HL-60 (cell line): ENCODE measurements at places on chromosomes 11 and 22.

DNA sequence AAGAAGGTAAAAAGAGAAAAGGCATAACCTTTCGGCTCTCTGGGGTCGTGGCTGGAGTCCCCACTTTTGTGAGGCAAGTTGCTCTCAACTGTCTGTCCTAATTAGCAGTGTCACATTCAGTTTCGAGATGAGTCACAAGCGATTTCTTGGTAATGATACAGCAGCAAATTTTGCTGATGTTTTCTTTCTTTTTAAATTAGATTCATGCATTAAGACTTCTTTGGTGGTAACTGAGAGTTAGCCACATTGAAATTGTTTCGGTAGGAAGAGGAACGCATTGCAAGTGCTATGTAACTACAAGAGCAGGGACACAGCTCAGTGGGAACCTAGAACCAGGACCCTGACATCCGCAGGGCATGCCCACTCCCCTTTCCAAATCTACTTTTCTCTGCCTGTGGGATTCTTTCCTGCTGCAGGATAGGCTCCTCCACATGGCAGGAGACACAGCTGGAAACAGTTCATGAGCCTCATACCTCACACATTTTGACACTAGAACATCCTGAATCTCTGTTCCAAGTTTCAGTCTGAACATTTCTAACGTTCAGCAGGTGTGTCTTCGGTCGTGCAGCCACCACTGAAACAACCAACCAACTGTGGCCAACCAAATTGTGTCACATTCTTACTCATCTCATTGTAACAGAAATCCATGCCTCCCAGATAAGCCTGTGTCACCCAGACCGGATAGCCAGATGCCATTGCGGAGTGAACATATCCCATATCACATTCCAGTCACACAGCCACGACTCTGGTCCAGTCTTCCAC lies 987.6 kb downstream of the NTM start:
- DNase-seq = no peak

DNA sequence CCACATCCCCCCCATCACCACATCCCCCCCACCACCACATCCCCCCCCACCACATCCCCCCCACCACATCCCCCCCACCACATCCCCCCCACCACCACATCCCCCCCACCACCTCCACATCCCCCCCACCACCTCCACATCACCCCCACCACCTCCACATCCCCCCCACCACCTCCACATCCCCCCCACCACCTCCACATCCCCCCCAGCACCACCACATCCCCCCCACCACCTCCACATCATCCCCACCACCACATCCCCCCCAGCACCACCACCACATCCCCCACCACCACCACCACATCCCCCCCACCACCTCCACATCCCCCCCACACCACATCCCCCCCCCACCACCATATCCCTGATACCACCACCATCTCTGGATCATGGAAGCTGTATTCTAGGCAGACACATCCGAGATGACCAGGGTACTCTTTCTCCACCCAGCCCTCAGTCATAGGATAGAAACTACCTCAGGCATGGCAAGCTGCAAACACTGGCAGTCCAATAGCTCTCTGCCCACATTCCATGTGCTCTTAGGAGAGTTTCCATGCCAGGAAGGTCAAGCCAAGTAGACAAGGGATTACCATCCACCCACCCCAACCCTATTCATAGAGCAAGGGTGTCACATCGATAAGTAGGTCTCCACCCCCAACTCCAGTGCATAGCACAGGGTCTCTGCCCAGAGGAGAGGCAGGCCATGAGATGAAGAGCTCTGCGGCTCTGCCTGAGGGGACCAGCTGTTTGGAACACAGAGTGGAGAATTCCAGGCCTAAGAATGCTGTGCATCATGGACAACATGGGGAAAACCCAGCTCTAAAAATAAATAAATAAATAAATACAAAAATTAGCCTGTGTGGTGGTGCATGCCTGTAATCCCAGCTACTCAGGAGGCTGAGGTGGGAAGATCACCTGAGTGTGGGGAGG lies 33.0 kb upstream of the TEAD1 start:
- DNase-seq = no peak

DNA sequence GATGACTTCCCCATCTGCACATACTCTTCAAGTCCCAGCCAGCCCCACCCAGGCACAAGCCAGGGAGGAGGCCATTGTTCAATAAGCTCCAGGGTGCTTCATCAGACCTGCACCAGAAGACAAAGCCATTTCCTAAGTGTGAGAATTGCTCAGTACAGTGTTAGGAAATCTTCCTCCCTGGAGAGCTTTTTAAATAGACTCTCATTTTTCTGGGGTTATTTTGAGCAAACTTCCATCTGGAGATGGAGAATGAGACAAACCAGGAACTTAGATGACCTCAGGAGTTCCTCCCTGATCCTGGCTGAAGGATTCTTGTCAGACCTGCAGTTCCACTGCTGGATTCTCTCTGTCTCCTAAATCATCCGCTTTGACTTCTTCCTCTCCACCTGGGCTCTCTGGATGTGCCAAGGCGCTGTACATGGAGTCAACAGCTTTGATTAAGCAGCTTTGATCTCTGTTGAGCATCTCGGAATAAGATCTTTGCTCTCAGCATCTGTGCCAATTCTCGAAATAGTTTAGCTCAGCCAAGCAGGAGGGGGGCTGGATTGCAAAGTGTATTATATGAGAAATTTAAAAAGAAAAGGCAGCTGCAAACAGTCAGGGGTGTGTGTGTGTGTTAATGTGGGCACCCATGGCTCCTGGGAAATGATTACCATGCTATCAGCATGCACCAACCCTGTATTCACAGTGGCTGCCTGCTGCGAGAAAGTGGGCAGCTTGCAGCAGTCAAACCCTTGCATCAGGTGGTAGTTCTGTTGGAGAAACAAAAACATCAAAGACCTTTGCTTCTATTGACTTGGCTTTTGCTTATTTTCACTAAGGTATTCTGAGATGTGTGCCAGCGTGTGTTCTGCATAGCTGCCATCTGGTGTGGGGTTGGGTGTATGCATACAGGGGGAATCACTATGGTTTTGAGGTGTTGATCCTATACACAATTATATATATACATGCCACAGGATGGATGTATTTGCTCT lies 70.2 kb upstream of the NAV2 start:
- no peak for DNase-seq

- peak; percentile 71 for DNase-seq
These were observed 114.1 kb downstream of the MICAL2 start for GRCh38 chr11:12224537-12224893.

DNA sequence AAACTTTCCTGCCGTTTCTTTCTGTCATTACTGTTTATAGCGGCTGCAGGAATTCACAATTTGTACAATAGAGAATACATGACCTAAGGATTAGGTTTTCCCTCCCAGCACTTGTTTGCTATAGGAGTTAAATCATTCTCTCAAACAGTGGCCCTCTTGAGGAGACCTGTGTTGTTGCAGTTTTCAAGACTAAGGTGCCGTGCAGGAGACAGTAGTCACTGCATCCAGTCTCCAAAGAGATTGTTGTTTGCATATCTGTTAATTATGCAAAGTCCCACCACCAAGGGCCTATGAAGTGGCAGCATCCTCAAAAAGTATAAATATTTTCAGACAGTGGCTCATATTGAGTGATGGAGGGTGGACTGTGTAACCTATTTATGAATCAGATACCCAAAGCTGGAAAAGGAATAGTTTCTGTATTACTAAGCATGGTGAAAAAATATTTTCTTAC lies 2.3 kb downstream of the PRSS23 start:
- peak; percentile 10 for DNase-seq
